ENCODE measurements at places on chromosomes 13 and 19.

DNA sequence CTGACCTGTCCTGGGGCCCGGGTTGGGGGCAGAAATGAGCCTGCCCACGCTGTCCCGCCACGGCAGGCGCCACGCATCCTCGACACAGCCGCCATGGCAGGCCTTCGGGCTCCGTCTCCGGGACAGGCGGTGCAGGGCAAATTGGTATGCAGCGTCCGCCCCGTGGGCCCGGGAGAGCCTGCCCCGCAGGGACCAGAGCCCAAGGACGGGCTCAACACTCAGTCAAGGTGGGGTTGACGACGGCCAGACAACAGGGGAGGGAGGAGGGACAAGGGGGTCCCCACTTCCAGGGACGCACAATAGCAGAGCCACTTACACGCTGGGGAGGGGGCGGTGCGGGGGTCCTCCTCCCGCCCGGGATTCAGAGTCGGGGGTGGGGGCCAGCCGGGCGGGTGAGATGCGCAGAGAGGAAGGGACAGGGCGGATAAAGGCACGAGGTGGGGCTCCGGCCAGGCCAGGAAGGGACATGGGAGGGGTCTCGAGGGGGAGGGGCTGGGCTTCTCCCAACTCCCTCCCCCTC lies 1.2 kb downstream of the CTXN1 start:
- no peak for DNase-seq

DNA sequence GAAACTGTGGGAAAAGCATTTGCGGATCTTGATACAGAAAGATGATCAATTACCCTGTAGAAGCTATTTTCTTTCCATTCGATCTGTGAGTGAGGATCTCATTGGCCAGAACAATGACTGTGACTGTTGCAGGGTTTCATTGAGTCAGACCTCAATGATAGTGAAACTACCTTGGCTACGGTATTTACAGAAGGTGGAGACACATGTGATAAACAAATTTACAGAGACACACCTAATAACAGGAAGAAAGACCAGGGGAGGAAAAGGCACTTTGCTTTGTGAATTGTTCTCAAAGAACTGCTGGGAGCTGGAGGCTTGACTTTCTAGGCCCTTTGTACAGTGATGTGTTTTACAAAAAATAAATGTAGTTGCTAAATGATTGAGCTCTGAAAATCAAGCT lies 19.9 kb upstream of the ARGLU1 start:
- no peak for DNase-seq

DNA sequence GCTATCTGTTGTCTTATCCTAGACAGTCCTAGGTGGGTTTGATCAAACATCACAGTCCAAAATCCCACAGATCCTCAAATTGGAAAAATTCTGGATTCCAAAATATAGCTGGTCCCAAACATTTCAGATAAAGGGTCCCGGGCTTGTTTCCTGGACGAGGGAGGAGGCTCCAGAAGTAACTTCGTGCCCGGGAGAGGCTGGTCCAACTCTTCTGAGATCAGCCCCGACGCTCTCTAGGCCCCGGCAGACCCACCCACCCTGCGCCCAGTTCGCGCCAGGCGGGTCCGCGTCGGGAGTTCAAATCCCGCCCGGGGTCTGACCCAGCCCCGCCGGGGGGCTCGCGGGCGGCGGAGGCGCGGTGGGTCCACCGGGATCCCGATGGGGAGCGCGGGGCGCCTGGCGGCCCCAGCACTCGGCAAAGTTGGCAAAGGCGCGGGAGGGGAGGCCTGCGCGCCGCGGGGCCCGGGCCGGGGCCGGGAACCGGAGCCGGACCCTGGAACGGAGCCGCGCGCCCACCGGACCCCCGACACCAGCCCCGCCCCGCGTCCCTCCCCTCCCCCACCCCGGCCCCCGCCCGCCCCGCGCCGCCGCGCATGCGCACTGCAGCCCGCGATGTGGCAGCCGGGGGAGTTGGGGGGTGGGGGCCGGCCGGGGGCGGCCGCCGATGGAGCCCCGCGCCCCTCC lies 513 bp downstream of the MIER2 start:
- no peak for DNase-seq

- DNase-seq, result no peak
Measured at GRCh38 chr13:62014299-62014698, 598.6 kb upstream of the PCDH20 start.

DNA sequence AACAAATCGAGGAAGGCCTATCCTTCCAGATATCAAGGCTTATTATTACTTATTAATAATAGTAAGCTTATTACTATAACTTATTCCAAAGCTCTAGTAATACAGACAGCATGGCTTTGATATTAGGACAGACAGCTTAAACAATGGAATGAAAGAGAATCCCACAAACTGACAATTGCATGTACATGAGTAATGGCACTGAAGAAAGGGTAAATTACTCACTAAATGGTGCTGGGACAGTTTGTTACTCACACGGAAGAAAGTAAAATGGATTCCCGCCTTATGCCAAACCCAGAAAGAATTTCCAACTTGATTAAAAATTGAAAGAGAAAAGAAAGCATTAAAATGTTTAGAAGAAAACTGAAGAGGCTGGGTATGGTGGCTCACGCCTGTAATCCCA lies 60.3 kb downstream of the MIPEP start:
- no peak for DNase-seq

- DNase-seq, result no peak
Measured at GRCh38 chr19:46367426-46367825, 20.5 kb downstream of the PPP5C start.

GRCh38 chr19:8131517-8131916 lies 17.9 kb downstream of the FBN3 start:
- no peak for DNase-seq

DNA sequence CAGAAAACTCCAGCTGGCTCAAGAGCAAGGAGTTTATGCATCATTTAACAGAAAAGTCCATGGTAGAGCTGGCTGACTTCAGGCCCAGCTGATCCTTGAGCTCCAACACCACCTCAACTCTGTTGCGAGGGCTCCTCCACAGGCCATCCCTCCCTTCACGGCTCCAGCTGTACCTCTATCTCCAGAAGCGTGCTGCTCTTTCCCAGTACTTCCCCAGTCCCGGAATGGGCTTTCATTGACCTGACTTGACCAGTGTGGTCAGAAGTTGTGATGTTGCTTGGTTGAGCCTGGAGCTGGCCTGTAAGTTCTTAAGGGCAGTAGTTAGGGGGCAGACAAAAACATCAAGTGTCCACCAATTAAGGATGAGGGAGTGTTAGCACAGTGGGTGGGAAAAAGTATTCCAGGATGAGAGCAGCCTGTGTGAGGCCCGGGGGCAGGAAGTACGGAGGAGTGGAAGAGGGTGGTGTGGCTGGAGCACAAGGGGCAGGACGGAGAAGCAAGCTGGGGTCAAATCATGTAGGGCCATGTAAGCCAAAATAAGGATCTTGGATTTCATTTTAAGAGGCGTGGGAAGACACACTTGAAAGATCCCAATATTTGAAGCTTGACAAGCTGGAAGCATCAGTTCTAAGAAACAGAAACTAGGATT lies 24.0 kb downstream of the SKA3 start:
- no peak for DNase-seq

DNA sequence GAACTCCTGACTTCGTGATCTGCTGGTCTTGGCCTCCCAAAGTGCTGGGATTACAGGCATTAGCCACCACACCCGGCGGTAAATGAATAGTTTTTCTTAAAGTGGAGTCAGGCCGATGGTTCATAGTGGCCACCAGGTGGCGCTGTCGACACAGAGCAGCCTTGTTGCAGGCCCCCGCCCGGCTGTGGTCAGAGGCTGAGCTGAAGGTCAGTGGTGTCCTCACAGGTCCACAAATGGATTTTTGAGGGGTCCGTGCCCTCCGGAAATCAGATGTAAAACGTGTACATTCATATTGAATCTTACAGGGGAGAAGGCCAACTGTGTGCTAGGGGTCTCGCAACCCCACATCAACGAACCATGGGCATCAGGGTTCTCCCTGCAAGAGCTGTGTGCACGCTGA lies 13.4 kb upstream of the WDR18 start:
- DNase-seq, result no peak

DNA sequence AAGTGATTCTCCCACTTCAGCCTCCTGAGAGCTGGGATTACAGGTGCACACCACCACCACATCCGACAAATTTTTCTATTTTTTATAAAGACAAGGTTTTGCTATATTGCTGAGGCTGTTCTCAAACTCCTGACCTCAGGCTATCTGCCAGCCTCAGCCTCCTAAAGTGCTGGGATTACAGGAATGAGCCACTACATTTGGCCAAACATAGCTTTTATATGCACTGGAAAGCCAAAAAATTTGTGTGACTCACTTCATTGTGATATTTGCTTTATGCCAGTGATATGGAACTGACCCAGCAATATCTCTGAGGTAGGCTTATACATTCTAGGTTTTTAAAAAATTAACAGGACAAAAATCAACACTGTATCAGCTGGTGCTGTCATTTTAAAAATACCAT lies 26.8 kb upstream of the ACOD1 start:
- DNase-seq, result no peak

DNA sequence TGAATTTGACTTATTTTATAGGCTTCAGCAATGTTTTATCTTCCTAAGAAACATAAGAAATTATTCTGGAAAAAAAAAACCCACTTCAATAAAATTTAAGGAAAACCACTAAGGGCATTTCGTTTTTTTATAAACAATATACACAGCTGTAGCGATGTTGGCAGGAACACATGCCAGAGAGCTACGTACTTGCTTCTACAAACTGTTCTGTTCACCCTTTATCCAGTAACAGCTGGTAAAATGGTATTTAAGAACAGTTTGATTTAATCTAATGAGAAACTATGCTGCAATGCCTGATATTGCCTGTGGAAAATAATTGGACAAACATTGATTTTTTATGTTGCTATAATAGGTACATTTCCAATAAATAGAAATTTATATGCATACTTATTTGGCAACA lies 137.2 kb upstream of the DACH1 start:
- no peak for DNase-seq

- DNase-seq, result no peak
Measured at GRCh38 chr13:67740871-67741535, 510.9 kb upstream of the PCDH9 start.

DNA sequence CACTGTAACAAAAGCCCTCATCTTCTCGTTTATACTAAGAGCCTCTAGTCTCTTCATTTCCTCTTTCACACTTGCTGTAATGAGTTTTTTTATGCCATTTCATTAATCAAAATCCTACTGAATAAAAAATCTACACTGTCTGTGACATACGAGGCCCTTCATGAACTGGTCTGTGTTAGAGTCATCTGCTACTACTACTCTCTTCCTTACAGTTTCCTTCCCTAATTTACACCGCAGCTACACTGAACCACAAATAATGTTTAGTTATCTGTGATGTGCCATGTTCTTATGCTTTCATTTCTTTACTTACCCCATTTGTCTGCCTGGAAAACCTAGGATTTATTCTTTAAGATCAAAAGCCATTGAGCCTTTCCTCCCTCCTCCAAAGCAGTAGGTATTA lies 16.0 kb downstream of the UFM1 start:
- DNase-seq, result no peak

DNA sequence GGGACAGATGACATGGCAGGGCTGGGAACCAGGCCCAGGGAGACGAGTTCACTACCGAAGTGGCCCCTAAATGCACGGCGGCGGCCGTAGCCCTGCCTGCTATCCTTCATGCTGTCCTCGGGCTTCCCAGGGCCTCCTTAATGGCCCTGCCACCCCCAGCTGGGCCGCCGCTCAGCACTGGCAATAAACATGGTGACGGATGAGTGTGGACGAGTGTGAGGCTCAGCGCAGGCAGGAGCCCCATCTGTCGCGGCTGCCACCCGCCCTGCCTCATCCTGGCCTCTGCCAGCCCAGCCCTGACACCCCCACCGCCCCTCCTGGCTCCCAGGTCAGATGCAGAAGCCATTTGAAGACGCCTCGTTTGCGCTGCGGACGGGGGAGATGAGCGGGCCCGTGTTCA lies 13.6 kb downstream of the PIN1 start:
- no peak for DNase-seq

DNA sequence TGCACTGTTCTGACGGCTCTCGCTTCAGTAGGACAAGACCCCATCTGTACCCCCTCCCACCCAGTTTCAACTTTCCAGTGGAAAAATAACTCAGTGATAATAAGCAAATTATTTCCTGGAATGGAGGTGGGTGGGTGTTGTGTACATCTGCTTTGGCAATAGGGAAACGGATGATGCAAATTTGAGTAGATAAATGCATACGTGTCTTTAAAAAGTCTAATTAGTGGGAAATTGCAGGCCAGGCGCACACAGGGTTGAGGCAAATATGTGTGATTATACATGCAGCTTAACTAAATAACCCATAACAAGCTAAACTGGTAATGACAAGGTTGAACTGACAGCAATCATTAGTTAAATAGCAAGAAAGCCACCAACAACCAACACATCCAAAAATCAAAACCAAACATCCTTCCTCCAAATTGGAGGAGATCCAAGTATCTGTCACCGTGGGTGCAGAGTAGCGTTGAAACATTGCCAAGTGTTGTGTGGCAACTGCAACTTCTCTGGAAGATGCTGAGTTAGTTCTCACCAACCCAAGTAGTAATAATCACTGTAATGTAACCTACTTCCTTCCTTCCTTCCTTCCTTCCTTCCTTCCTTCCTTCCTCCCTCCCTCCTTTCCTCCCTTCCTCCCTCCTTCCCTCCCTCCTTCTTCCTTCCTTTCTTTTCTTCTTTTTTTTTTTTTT lies 54.6 kb downstream of the TRPM4 start:
- no peak for DNase-seq

- DNase-seq, result no peak
Measured at GRCh38 chr19:48671446-48671995, 1.3 kb downstream of the NTN5 start.

- DNase-seq, result no peak
Measured at GRCh38 chr13:31029102-31029501, 96.6 kb downstream of the TEX26 start.
